ENCODE measurements at places on chromosomes 1 and 21.
A peak's percentile ranks its signal among the peaks of the same experiment; 100 is the strongest.

DNA sequence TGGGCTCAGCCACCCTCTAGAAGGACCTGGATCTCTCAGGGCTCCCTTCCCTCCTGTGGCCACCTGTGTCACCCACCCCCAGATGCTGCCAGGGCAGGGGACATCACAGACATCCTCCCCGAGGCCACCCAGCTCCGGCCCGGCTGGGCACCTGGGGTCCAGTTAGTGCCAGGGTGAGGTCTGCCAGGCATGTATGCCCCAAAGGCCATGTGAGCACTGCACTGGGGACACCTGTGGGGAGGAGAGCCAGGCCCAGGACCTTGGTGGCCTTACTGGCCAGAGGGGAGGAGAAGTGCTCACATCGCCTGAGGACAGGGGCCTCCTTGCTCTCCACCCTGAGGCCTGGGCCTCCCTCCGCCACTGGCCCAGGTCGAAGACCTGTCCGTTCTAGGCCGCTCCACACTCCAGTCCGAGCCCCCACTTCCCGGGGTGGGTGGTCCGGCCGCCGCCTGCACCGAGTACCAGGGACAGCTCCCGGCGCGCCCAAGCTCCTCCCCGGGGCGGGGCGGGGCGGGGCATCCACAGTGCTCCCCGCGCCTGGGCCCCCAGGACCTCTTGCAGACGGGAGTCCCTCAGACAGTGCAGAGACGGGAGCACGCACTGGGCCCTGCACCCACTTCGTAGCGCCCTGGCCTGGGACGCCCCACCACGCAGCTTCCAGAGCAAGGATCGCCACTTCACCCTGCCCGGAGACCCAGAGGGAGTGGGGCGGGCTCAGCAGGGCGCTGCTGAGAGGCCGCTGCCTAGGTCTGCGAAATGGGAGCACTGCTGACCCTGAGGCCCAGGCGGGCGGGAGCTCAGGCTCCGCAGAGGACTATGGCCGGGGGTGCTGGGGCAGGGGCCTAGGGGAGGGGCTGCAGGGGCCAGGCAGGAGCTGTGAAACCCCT lies 34.3 kb upstream of the CCDC27 start:
- DNase-seq, result peak; percentile 7

DNA sequence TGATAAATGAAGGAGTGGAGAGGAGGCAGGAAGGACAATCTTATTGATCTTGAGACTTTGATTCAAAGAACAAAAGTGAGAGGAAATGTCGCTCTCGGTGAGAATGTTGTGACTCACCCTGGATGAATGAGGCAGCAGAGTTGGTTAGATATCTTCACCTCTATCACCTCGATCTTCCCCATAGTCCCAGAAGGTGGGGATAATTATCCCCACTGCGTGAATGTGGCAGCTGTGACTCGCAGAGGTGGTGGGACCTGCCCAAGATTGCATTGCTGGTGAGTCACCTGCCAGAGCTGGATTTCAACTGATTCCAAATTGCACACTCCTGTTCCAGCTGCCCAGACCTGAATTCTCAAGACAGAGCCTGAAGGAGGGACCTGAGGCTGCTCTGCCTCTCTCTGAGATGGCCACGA lies 105.0 kb downstream of the MATN1 start:
- DNase-seq, result no peak

- DNase-seq, result no peak
These were observed 33.7 kb downstream of the PTP4A2 start for GRCh38 chr1:31904339-31905092.

DNA sequence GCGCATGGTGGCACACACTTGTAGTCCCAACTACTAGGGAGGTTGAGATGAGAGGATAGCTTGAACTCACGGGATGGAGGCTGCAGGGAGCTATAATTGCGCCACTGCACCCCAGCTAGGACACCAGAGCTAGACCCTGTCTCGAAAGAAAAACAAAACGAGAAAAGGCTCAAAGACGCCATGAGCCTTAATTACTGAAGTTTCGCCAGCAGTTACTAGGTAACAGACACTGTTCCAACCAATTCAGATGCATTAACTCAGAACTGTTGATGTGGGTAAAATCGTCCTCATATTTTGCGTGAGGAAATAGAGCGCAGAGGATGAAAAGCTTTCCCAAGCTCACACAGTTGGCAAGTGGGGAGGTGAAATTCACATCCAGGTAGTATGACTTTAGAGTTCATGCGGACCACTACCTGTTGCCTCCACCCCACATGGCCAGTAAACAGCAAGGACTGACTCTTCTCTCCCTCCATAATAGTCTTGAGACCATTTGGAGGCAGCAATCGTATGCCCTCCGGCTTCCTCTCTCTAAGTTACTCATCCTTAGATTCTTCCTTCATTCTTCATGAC lies 40.1 kb downstream of the INAVA start:
- no peak for DNase-seq

GRCh38 chr1:162169031-162169790 lies 99.7 kb downstream of the NOS1AP start:
- DNase-seq, result no peak

- no peak for DNase-seq
These were observed 102.8 kb upstream of the SERTAD4 start for GRCh38 chr1:210129759-210130158.

DNA sequence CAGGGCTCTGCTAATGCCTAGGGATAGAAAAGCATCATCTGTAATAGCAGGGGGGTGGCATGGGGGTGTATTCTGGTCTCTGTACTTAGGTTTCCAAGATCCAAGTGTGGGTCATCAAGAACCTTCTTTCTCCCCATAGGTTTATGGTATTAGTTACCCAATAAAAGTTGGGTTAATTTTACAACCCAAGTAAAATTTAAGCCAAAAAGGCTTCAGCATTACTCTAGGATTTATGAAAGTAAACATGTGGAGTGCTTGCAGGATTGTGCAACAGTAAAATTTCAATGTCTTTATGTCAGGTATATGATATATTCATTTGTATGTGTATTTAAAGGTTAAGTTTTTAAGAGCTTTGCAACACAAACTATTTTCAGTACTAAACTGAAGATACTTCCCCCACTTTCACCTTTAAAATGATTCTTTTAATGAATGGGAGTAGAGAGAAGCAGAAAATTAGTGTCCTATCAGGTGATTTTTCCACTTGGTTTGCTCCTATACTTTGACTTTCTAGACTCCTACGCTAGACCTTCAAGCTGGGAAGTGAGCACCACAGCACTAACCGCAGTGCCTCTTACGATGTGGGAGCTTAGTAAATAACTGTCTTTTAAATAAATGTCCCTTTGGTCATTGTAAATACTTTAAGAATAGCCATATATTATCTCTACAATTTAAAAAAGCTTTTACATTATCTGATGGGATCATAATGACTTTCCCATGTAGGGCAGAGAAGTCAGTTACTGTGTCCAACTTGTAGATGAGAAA lies 67.8 kb upstream of the UBE2U start:
- DNase-seq, result no peak

DNA sequence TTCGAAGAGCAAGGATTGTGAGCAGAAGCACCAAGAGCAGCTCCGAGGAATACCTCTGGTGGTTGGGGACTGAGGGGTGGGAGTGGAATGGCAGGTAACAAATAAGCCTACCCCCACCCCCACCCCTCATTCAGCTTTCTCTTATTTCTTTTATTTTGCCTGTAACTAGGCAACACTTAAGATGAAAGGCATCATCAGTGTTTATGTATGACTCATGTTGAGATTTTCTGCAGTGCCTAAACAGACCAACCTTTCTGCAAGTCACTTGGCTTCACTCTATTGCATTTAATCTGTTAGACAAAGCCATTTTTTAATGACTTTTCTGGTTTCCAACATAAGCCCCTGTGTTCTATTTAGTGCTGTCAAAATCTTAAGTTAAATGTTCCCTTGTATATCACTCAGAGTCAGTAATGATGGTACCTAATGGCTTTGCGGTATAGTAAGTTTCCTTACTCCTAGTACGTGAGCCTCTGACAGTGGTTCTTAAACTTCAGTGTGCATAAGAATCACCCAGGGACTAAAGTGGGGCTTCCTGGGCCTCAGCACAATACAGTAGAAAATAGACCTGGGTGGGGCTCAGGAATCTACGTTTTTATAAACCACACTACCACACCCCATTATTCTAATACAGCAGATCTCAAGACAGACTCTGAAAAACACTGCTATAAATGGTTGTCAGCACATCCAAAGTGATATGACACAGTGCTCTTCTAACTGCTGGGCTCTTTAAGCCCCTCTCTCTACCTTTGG lies 19.9 kb downstream of the CASQ2 start:
- DNase-seq, result no peak

GRCh38 chr1:119674111-119674526 lies 26.1 kb upstream of the ZNF697 start:
- DNase-seq, result no peak

DNA sequence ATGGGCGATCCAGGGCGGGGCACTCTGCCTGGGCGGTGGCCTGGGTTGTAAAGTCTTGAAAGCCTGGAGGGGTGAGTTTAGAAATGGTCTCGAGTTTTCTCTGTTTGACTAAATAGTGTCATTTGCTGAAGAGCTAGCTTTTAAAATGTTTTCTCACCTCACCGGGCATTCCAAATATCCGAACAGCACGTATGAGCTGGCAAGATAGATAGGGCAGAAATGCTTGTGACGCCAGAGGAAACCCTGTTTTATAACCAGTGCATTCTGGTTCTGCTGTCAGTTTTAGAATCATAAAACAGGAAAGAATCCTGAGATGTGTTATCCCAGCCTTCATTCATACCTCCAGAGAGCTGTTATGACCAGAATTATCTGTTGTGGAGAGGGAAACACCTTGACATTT lies 725 bp downstream of the RTCA start:
- no peak for DNase-seq

GRCh38 chr1:111856411-111857185 lies 100.9 kb downstream of the DDX20 start:
- no peak for DNase-seq

- no peak for DNase-seq
These were observed 64.7 kb upstream of the LRRC7 start for GRCh38 chr1:69502991-69503390.

DNA sequence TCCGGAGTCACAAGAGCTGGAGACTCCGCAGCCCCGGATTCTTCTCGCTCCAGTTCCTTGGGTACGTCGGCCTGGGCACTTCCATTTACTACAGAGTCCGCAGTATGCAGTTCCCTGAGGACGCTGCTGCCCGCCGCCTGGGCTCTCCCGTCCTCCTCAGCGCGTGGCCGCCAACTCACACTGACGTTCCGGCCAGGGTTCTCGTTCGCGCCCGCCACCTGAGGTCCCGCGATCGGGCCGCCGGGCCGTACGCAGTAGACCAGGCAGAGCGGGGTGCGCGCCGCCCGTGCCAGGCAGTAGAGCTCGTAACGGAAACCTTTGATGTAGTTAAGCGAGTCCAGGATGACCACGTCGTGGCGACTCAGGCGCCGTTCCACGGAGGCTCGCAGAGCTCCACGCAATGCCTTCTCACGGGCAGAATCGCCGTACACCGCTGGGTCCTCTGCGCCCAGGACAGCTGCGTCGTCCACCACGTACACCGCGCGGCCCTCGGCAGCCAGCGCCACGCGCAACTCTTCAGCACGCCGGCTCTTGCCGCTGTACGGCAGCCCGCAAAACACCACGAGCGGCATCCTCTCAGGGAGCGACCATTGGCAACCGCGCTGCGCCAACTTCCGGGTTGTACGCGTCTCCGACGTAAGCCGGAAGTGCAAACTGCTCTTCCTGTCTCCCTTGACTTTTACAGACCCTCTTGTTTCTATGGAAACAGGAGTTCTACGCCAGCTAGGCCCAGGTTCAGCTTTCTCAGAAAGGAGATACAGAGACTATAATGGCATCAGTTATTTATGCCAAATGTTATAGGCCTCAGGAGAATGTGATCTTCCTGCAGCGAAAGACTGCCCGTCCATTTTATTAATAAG lies at the start of gene KTI12:
Gene KTI12, minus strand, starts transcription at position 621 of the 860 bp plus-strand sequence. Its CDS starts 49 bp downstream, at position 572.
- DNase-seq, result peak; percentile 74

- no peak for DNase-seq
These were observed 1.0 kb downstream of the SMYD2 start for GRCh38 chr1:214281720-214282629.

- DNase-seq, result no peak
These were observed 65.9 kb downstream of the LAMC2 start for GRCh38 chr1:183251959-183252450.

DNA sequence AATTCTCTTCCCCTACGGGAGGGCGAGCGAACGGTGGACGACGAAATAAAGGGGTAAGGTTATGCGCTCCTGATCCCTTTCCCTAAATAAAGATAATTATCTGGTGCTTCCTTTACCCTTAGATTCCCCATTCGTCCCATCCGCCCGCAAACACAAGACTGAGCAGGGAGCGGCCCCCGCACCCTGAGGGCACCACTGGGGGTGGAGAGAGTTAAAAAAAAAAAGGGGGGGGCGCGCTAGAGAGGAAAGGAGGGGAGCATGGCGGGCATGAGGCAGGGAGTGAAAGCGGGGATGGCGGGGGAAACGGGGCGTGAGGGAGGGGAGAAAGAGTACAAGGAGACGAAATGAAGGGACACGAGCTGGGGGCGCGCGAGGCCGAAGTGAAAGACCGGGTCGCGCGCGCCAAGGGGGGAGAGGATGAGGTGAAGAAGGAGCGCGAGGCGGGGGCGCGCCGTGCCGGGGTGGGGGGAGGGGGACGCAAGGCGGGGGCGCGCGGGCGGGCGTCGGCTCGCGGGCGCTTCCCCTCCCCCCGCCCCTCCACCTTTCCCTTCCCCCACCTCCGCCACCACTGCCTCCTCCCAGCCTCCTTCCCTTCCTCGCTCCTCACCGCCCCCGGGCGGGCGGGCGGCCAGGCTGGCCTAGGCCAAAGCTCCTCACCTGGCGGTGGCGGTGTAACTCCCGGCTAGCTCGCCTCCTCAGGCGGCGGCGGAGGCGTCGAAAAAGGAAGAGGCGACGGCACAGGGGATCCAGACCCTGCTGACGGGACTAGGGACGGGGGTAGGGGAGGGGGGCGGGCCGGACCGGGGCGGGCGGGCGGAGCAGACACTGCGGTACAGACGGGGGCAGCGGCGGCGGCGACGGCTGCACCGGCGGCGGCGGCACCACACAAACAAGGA lies 448 bp downstream of the GATAD2B start:
- DNase-seq, result peak; percentile 51

GRCh38 chr1:234600418-234601281 lies 9.3 kb downstream of the IRF2BP2 start:
- no peak for DNase-seq

- DNase-seq, result no peak
These were observed 24.4 kb downstream of the MCOLN2 start for GRCh38 chr1:84972377-84972987.

- no peak for DNase-seq
These were observed 557.2 kb downstream of the MATN1 start for GRCh38 chr1:30166174-30166573.

- DNase-seq, result no peak
These were observed 147.2 kb downstream of the CRB1 start for GRCh38 chr1:197415221-197415620.
